ENCODE measurements at places on chromosomes 1 and 21.

DNA sequence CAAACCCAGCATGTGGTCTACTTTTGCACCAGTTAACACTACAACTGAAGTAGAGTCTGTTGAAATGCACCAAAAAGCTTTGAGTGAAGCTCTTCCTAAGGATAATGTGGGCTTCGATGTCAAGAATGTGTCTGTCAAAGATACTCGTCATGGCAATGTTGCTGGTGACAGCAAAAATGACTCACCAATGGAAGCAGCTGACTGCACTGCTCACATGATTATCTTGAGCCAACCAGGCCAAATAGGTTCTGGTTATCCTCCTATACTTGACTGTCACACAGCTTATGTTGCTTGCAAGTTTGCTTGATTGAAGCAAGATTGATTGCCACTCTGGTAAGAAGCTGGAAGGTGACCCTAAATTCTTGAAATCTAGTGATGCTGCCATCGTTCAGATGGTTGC lies 85.2 kb downstream of the DENND1B start:
- DNase-seq, result no peak

DNA sequence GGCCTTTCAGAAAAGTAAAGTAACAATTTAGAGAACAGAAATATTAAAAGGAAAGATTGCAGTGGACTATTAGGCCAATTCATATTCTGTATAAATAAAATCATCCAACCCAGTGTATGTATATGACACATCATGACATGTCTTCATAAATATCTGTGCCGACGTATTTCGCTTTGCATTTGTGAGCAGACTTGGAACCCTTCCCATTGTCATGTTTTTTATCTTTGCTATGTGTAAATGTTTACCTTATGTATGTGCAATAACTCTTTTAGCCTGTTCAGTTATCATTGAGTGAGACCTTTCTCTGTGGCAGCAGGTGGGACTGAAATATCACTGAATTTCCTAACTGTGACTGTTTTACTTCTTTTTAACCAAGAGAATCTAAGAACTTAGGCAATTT lies 58.0 kb upstream of the FAM3B start:
- no peak for DNase-seq

- no peak for DNase-seq
These were observed 1.1 kb upstream of the ABCD3 start for GRCh38 chr1:94416901-94417727.

GRCh38 chr1:223339861-223340260 lies 24.1 kb downstream of the SUSD4 start:
- DNase-seq, result no peak

DNA sequence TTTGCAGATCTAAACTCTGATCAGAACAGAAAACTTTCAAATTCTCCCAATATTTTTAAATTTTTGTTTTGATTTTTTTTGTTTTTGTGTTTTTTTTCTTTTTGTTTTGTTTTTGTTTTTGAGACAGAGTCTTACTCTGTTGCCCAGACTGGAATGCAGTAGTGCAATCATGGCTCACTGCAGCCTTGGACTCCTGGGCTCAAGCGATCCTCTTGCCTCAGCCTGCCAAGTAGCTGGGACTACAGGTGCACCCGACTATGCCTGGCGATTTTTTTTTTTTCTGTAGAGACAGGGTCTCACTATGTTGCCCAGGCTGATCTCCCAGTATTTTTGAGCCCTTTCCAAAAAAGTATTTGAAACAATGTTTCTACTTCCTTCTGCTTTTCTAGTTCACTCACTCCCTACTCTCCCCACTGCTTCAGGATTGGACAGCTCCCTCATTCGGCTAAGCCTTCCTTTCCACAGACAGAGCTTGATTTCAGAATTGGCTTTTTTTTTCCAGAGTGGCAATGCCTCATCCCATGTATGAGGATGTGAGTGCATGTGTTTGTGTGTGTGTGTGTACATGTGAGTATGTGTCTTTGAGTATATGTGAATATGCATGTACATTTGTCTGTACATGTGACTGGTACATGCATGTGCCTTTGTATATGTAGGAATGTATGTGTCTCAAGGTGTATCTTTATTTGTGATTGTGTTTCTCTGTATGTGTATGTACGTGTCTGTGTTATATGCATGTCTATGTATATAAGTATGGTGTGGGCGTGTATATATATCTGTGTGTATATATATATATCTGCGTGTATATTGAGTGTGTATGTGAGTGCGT lies 11.9 kb downstream of the LHX4 start:
- DNase-seq, result no peak

DNA sequence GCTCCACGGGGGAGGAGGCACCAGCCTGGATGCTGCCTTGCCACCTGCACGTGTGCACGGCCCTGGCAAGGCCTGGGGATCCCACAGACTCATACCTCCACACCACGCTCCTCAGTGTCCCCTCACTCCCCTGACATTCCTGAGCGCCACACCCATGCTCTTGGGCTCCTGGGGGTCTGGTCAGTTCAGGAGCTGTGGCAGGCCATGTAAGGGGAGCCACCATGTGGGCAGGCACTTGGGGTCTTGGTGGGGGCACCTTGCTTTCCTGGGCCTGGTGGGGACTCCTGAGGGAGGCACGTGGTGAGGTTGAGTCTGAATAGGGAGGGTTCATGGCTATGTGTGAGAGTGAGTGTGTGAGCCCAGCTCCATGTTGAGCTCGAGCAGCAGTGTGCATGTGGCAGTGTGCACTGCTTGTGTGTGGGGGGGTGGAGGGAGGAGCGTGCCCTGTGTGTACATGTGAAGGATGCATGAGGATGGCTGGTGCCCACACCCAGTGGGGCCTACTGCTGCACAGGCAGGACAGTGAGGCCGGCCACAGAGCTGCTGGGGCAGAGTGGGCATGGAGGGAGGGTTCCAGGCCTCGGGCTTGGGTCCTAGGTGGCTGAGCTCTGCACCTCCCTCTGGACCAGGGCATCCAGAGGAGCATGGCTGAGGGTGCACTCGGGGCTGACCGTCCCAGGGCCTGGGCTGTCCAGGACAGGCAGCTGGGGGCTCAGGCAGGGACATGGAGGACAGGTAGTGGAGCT lies 1.6 kb downstream of the GJC2 start:
- no peak for DNase-seq

DNA sequence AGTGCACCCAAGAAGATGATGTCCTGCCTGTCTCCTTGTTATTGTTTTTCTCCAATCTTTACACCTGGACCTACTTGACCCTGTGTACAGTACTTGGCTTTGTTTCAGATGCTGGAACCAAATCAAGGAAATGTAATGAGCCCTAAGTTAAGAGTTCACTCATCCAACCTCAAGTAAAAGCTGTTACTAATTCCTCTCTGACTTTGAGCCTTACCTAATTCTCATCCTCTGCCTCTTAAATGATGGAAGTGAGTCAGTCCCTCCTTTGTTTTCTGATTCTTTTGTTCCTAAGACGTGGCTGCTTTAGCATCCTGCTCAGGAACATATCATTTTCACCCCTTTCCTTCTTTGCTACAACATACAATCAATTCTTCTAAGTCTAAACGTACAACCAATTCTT lies 15.3 kb upstream of the PLA2G4A start:
- DNase-seq, result no peak

GRCh38 chr1:248047008-248047407 lies 372 bp downstream of the OR2L3 start:
- DNase-seq, result no peak

DNA sequence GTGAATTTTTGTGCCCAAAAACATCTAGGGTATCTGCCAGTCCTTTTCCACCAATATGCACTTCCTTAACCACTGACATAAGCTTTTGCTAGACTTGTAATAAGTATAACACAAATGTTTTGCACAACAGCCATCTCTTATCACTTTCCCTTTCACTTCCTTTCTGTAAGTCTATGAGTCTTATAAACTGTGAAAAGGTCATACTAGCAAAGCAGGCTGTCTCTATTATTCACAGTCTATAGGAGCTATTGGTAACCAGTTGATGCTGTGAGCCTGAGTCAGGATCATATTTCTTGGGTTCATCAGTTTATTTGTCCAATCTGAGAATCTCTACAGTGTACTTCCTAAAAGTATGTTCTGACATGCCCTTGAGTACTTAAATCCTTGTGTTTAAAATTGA lies 172.6 kb downstream of the CHRM3 start:
- no peak for DNase-seq

- no peak for DNase-seq
These were observed 1086.3 kb upstream of the TMPRSS15 start for GRCh38 chr21:19489930-19490329.

DNA sequence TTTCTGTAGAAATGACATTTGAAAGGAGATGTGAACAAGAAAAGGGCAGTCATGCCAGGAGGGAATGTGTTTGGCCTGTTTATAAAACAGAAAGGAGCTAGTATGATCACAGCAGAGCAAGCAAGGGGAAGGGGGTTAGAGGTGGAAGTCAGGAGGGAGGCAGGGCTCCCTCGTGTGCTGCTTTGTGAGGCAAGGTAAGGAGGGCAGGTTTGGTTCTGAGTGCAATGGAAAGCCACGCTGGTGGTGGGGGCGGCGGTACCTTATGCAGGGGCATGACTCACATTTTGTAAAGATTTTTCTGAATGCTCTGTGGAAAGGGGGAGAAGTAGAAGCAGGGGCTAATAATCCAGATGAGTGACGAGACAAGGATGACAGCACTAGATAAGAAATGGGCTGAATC lies 197.5 kb upstream of the C8B start:
- DNase-seq, result no peak

DNA sequence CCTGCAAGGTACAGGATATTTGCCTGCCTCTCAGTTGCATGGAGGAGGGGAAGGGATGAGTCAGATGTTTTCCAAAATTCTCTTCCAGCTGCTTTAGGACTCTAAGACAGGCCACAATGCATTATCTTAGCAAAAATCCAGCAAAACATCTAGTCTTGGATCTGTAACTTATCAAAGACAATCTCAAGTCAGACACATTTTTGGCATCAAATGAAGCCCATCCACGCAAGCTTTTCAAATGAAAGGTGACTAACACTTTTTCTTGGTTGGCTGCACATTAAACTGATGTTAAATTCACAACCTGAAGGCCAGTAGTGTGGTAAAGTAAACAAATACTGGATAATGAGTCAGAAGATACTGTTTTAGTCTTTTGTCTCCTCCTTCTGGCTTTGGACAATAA lies 21.3 kb downstream of the FAM78B start:
- DNase-seq, result no peak

DNA sequence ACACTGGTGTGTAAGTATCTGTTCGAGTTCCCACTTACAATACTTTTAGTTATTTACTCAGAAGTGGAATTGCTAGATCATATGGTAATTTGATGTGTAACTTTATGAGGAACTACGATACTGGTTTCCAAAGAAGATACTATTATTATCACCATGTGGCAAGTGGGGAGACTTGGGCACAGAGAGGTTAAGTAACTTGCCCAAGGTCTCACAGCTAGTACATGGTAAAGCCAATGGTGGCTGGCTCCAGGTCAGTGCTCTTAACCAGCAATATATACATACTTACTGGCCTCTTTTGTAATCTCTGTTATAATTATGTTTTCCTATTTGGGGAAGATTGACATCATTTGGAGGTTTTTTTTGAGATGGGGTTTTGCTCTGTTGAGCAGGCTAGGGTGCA lies 138.9 kb upstream of the HNRNPU start:
- DNase-seq, result no peak

DNA sequence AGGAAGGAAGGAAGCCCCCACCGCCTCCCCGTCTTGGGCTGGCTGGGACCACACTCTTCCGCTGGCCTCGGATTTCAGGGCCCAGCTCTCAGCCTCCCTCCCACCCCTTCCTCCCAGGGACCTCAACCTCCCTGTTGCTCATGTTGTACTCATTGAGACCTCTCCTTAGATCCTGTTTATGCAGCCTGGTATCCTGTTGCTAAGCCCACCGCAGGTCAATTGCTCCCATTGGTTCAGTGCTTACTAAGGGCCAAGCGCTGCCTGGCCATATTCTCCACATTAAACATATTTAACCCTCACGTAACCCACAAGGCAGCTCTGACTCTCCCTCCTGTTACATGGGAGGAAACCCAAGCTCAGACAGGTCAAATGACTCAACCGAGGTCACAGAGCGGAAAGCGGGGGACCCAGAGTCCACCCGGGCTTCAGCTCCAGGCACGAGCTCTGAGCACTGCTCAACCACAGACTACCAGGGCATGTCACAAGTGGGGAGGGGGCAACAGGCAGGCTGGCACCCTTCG lies 23.2 kb upstream of the H6PD start:
- no peak for DNase-seq

- DNase-seq, result no peak
These were observed 152.2 kb downstream of the SIPA1L2 start for GRCh38 chr1:232477728-232478127.

DNA sequence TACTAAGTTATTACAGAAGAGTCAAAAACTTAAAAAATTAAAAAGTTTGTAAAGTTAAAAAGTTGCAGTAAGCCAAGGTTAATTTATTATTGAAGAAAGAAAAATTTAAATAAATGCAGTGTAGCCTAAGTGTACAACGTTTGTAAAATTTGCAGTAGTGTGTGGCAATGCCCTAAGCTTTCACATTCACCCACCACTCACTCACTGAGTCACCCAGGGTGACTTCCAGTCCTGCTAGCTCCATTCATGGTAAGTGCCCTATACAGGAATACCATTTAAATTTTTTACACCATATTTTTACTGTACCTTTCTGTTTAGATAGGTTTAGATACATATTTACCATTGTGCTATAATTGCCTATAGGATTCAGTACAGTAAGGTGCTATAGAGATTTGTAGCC lies 88.6 kb downstream of the CTH start:
- no peak for DNase-seq

GRCh38 chr1:71589005-71589404 lies 508.2 kb upstream of the ZRANB2 start:
- no peak for DNase-seq

DNA sequence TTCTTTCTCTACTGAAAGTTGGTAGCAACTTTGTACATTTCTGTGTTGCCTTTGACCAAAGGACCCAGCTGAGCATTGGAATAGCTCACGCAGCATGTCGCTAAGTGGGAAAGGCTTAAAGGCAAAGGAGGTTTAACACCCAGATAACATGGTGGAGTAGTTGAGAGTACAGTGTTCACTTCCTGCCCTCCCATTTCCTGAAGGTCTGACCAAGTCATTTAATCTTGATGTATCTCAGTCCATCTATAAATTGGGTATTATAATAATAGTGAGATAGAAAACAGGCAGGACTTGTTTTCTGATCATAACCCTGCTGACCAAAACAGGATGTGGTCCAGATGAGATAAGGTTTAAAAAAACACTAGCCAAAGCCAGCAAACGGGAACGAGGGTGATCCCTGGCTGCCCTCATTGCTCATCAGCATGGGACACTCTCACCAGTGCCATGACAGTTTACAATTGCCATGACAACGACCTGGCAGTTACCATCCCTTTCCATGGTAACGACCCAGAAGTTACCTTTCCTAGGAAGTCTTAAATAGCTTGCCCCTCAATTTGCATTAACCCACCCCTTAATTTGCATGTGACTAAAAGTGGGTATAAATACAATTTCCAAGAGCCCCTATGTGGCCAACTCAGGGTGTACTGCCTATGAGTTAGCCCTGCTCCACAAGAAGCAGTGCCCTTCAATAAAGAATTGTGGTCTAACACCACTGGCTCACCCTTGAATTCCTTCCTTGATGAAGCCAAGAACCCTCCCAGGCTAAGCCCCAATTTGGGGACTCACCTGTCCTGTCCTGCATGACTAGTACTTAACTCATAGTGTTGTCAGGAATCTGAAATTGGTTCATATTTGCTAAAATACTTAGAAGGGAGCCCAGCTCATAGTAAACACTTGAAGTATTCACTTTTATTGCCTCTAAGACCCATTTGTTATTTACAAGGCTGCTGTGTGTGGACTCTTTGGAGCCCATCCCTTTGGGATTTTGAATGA lies 28.4 kb upstream of the FHAD1 start:
- no peak for DNase-seq
